ENCODE measurements at places on chromosomes 7 and 10.

- DNase-seq: no peak
Observed at GRCh38 chr10:57367412-57367811, 900.3 kb downstream of the IPMK start.

- DNase-seq: no peak
Observed at GRCh38 chr10:43136432-43136831, 1.8 kb upstream of the CSGALNACT2 start.

DNA sequence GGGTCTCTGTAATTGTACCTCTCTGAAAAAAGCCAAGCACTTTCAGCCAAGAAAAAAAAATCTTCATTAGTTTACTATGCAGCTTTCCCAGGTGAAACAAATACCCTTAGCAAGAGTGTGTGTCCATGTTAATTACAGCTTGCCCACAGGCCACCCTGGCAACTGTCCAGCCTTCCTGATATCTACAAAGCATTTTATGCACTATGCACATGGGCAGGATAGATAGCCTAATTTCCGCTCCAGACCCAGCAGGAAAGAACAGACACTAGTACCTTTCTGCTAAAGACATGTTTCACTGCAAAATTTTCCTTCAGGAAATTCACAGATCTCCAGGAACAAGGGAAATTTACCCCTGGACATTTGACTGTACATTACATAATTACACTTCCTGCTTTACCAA lies 24.4 kb downstream of the CACNA2D1 start:
- peak; percentile 16 for DNase-seq

DNA sequence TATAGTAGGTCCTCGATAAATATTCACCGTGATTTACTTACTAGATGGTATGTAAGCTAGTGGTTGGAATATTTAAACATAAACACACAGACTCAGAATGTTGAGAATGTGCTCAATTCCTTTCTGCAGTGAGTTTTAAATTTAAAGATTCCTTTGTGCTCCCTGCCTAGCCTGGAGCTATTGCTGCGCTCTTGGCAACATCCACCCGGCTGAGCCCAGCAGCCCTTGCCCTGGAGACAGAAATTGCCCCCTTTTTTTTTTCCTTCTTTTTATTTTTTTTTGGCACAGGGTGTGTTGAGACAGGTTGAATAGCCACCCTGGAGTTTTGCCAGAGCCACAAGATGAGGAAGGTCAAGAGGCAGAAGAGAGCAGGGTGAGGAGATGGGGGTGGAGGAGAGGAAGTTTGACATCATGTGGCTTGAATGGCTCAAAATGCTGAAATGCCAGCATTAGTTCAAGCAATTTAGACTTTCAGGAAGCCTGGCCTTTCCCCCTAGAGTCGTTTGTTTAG lies 180.8 kb downstream of the PRKCQ start:
- DNase-seq: no peak

- no peak for DNase-seq
Observed at GRCh38 chr7:70271617-70272081, 673.4 kb downstream of the AUTS2 start.

GRCh38 chr7:424961-425793 lies 94.5 kb downstream of the PDGFA start:
- DNase-seq: no peak

DNA sequence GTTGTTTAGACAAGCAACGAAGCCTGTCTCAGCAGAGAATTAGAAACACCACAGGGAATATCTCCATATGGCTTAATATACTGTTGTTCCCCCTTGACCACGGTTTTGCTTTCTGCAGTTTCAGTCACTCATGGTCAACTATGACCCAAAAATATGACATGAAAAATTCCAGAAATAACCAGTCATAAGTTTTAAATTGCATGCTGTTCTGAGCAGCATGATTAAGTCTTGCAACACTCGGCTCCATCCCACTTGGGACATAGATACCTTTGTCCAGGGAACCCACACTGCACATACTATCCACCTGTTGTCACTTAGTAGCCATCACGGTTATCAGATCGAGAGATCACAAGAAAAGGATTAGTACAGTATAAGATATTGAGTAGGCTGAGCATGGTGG lies 60.7 kb upstream of the FOXK1 start:
- no peak for DNase-seq

DNA sequence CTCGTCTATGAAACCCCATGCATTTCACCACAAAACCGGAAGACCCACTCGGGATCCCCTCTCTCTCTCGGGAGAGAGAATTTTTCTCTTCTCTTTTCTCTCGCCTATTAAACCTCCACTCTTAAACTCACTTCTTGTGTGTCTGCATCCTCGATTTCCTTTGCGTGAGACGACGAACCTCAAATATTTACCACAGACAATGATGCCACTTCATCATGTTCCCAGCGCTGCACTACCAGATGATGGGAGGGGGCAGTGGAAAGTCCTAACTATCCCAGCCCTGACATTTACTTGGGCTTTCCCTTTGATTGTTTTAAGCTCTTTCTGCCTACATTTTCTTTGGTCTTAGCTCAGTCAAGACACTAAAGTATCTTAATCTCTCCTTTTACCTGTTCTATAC lies 906.7 kb downstream of the GRID1 start:
- DNase-seq: no peak

GRCh38 chr10:132302421-132303310 lies 5.1 kb downstream of the STK32C start:
- DNase-seq: no peak

- no peak for DNase-seq
Observed at GRCh38 chr10:108434559-108435252, 1270.2 kb upstream of the SORCS1 start.

DNA sequence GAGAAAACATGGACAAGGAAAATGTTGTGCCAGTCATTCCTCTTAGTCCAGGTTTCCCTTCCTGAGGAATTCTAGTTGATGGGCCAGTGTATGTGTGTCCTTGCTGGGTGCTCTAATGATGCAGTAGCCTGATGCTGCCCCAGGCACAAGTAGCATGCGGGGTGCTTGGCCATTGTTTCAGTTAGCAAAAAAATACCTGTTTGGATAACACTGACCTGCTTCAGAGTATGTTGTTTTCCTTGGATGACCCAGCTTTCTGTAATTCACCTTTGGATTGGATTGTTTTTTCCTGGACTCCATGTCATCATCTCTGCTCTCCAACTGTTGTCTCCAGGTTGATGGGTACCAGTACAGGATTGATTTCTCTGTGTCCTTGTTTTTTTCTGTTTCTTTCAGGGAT lies 169.2 kb downstream of the SND1 start:
- DNase-seq: no peak

Data from NCI-H345 (cell line).